NCI-H1105 (cell line): ENCODE measurements at places on chromosomes 11 and 22.
A peak's percentile ranks its signal among the peaks of the same experiment; 100 is the strongest.

DNA sequence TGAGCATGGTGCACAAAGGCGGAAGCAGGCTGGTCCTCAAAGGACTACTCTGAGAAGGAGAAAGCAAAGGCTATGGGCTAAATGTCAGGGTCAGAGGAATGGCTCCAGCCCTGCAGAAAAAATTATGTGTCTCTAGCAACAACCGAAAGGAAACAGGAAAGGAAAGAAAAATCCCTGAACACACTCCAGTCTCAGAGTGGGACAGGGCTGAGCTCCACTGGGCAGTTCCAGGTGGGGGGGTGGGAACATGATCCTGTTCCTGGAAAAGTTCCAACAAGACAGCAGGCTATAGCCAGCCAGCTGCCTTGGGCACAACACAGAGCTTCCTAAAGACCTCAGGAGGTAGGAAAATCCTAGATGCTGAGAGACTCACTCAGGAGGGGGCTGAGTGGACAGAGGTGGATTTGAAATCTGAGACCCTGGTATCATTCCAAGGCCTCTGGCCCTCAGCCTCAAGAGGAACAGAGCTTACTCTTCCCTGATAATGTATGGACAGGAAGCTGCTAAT, 1088.2 kb downstream of the TBC1D22A start:
- DNase-seq, result peak; percentile 30

DNA sequence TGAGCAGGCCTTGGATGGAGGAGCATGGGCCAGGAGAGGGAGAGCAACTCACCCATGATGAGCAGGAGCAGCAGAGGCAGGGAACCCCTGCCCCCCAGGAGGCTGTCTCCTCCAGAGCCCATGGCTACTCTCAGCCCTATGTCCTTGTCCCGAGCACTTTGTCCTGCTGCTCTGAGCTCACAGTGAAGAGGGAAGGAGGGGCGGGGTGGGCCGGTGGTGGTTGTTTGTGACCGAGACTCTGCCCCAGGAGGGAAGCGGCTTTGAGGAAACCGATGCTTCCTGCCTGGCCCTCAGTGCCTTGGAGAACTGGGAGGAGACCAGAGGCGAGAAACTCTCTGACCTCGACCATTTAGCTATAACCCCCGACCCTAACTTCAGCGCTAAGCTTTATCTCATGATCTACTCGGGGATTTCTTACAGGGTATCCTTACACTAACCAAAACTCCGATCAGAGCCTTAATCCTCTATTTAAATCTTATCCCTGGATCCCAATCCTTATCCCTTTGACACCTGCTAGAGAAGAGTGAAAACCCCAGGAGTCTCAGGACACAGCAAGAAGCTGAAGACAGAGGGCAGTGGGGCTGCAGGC, at the start of gene ROBO4:
ROBO4 (minus strand) TSS at position 192 of the 589 bp plus-strand sequence; CDS start at position 122, 70 bp downstream.
- no peak for DNase-seq

- no peak for DNase-seq
These were observed 5.0 kb upstream of the ANO3 start for GRCh38 chr11:26326793-26327400.

GRCh38 chr11:44767421-44767820, 40.7 kb downstream of the TSPAN18 start:
- no peak for DNase-seq

- DNase-seq, result peak; percentile 34
These were observed at the start of gene DCHS1 for GRCh38 chr11:6655790-6656583. Gene DCHS1 (minus strand): TSS chr11:6655809. CDS start chr11:6641613, 14,196 bp downstream.

DNA sequence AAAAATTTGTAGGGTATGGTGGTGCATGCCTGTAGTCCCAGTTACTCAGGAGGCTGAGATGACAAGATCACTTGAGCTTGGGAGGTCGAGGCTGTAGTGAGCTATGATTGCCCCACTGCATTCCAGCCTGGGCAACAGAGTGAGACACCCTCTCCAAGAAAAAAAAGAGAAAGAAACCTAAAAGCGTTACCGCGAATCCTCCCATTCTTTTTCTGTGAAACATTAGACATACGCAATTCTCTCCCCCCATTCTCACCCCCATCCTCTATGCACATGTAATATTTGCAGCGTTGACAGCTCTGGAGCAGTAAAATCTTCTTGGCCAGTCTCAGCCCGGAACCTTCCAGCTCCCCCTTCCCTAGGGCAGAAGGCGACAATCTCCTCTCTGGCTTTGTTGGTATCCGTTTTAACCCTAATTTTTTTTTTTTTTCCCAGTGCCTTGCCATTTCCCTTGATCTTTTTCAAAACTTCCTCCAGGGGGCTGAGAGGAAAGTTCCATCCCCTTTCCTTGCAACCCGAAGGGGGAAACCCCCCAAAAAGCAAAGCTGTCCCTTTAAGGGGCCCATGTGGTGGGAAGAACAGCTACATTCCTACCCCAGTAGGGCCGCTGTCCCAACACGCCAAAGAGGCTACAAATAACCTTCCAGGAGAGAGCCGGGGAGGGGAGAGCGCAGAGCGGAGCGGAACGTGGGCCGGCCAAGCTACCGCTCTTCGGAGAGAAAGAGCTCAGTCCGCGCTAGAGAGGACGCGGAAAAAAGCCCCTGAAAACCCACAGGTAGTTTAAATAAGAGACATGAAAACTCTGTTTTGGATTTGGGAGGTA, 1.9 kb downstream of the LRP4 start:
- peak; percentile 39 for DNase-seq

- no peak for DNase-seq
These were observed 137.6 kb downstream of the MAML2 start for GRCh38 chr11:96205460-96205809.

GRCh38 chr11:75733431-75734107, 15.9 kb downstream of the MOGAT2 start:
- no peak for DNase-seq

GRCh38 chr11:133133606-133134005, 398.7 kb downstream of the OPCML start:
- DNase-seq, result no peak

DNA sequence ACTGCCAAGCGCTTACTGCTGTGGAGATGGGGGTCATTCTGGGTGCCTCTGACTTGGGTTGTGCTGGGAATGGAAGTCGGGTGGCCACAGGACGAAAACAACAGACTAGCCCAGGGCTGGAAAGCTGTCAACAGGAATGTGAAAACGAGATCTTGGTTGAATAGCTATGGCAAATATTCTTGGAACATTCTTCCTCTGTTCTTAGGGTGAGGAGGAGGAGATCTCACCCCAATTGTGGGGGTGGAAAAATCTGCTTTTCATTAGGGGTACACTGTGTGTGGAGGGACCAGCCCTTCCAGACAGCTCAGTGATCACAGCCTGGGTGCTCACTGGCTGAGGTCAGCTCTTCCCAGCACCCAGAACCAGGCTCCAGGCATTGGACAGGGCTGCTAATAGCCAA, 52.0 kb upstream of the PRSS23 start:
- no peak for DNase-seq

- no peak for DNase-seq
These were observed 963.0 kb upstream of the RAG2 start for GRCh38 chr11:37560991-37561390.

GRCh38 chr11:2718817-2719438, 19.1 kb upstream of the KCNQ1OT1 start:
- no peak for DNase-seq

DNA sequence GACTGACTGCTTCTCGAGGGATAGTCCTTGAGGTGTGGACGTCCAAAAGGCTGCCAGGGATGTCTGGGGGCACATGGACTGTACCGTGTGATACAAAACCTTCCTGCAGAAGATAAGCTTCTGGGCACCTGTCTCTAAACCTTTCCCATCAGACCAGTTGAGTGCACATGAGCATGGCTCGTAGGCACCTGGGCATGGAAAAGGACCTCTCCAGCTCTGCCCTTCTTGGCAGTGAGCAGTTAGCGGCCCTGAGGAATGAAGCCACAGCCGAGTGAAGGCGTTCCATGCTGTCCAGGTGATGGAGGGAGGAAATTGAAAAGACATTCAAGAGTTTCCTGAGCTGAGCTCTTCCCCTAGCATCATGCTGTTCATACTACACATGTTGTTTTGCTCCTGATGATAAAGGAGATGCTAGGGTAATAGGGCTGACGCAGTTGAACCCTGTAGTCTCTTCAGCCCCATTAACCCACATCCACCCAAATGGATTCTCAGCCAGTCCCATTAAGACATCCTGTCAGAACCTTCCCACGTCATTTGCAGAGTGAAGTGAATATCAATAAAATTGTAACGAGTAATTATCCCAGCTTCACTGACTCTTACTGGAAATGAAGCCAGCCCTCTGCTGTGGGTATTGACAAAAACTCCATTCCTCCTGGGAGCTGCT, 138.6 kb downstream of the KIRREL3 start:
- no peak for DNase-seq

GRCh38 chr11:3228445-3228829, 3.8 kb downstream of the MRGPRE start:
- no peak for DNase-seq

DNA sequence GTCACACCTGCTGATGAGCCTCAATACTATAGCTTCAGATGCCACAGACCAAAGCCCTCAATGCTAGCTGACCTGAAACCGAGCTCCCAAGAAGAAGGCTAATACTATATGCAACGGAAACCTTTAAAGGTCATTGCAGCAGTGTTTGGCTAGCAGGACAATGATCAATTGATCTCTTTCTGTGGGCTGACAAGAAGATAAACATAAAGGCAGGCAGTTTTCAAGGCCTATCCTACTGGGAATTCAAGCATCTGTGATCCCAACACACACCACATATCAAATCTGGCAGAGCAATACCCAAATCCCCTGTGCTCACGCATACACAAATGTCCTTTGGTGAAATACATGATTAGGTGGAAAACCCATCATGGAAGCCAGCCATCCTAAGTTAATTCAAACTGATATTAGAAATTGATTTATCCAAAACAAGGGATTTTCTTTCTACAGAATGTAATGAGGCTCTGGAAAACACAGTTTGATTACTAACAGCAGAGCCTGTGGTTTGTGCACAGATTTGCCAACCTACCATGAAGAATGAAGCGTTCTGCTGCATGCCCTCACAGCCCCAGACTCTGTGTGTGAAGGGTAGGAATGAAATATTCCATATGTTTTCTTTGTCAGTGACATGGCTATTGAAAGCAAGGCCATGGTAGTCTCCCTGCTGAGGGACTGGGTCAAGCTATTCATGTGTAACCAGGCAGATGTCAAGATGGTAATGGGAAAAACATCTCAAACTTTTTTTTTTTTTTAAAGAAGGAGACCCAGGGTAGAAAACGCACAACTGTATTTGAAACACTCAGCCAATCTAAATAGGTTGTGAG, 12.2 kb downstream of the LGR4 start:
- DNase-seq, result no peak

DNA sequence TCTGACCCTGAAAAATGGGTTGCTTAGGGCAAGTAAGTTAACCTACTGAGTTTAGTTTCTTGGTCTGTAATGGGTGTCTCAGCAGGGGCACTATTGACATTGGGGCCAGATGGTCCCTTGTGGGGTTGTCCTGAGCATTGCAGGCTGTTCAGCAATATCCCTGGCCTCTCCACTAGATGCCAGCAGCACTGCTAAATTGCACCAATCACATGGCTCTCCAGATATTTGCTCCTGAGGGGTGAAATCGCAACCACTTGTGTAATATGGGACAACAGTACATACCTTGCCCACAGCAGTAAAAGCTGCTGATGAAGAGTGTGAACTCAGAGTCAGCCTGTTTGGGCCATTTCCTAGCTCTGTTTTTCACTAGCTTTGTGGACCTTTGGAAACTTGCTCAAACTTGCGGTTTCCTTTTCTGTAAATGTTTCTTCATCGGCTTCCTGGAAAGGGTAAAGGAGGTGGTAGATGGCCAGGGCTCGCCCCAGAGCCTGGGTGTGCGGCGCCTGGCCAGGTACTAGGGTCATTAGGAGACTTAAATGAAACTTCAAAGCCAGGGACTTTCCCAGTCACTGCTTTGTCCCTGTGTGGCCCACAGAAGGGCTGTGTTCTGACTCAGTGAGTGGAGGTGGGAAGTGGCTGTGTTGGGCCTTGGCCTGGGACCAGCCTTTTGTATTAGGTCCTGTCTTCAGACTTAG, 13.0 kb downstream of the NCF4 start:
- DNase-seq, result no peak

GRCh38 chr11:8831861-8832260, 79.1 kb upstream of the AKIP1 start:
- DNase-seq, result no peak

GRCh38 chr11:119512369-119512768, 89.4 kb upstream of the THY1 start:
- DNase-seq, result no peak

DNA sequence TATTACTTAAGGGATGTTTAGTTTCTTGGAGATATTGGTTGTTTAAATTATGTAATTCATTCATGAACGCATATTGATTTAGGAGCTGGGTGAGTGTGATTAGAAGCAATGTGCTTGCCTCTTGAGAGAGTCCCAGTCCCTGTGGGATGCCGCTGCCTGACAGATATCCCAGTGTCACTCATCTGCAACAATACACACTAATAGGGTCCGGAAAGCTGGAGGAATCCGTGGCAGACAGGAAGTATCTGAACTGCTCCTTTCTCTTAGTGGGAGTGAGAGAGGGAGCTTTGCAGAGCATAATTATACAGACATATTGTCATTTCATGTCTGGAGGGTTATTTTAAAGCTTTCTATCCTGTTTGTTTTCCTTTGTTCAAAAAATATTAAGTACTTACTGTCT, 17.4 kb downstream of the AMOTL1 start:
- DNase-seq, result no peak

- DNase-seq, result no peak
These were observed 730 bp downstream of the LMNTD2 start for GRCh38 chr11:559712-560304.

- no peak for DNase-seq
These were observed 8.6 kb upstream of the IGLL5 start for GRCh38 chr22:22878801-22879674.
